Cardiac muscle cell (in vitro differentiated cells and primary cell): ENCODE measurements at places on chromosomes 7 and 10.

DNA sequence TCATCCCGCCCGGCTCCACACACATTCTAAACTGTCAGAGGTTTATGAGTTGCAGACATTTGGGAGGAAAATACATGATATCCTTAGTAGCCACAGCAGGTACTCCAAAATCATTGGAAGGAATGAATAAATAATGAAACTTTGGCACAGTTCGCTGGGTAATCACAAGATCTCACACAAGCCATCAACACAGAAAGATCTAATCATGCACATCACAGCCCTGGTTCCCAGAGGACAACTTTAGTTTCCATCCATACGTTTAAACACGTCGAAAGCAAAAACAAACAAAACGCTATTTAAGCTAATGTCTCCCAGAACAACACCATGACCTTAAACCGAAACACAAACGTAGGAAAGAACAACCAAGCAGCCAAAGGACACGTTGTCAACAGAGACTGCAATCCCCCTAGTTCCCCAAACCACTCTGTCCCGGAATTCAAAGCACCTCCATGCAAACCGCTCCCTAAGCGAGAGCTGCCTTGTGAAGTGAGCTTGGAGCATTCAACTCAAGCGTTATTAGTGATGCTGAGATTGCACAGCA lies 12.3 kb downstream of the SVIL start:
- no peak for DNase-seq

- no peak for DNase-seq
These were observed 57.8 kb downstream of the SLC25A40 start for GRCh38 chr7:87818336-87818735.

GRCh38 chr7:47934831-47935230 lies 13.4 kb downstream of the PKD1L1 start:
- no peak for DNase-seq

- no peak for DNase-seq
These were observed 112.2 kb downstream of the MYO3A start for GRCh38 chr10:26046073-26046700.

- no peak for DNase-seq
These were observed 304.1 kb downstream of the PAXIP1 start for GRCh38 chr7:154698726-154699291.

GRCh38 chr7:142181211-142181610 lies 69.7 kb downstream of the MGAM2 start:
- no peak for DNase-seq
